ENCODE measurements at places on chromosomes 7 and 10.

GRCh38 chr7:32569388-32570289, 74.3 kb downstream of the AVL9 start:
- DNase-seq = no peak

DNA sequence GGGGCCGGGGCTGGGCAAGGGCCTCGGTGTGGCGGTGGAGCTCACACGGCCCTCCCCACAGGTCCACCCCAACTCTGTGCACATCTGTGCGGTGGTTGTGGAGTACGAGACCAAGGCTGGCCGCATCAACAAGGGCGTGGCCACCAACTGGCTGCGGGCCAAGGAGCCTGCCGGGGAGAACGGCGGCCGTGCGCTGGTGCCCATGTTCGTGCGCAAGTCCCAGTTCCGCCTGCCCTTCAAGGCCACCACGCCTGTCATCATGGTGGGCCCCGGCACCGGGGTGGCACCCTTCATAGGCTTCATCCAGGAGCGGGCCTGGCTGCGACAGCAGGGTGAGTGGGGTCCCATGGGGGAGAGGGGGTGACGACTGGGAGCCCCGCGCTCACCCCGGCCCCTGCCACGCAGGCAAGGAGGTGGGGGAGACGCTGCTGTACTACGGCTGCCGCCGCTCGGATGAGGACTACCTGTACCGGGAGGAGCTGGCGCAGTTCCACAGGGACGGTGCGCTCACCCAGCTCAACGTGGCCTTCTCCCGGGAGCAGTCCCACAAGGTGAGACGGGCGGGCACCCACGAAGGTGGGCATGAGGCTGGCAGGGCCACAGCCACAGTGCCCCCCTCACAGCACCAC, 8.8 kb downstream of the TMEM120A start:
- DNase-seq = peak; percentile 14

DNA sequence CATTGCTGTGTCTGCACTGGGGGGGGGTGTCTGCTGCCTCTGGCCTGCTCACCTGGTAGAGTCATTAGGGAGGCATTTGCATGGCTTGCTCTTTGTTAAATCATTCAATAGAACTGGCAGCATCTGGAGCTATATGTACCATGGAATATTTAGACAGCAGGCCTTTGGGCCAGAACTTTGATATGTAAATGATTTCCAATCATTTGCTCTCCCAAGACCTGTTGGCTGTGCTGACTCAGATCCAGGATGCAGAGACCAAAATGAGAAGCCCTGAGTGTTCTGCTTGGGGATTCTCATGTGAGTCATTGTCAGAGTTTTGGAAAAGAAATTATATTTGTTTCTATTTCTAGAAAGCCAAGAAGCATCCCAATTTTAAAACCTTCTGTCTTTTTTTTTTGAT, 257.6 kb upstream of the IGFBP3 start:
- DNase-seq = no peak

- DNase-seq = peak; percentile 80
Measured at GRCh38 chr10:87546210-87546609, 41.5 kb downstream of the MINPP1 start.

Measured in hematopoietic multipotent progenitor cell treated with erythropoietin and hydrocortisone succinate and interleukin-3 and kit ligand, for 8 days (in vitro differentiated cells).